ENCODE measurements at places on chromosomes 13 and 19.

DNA sequence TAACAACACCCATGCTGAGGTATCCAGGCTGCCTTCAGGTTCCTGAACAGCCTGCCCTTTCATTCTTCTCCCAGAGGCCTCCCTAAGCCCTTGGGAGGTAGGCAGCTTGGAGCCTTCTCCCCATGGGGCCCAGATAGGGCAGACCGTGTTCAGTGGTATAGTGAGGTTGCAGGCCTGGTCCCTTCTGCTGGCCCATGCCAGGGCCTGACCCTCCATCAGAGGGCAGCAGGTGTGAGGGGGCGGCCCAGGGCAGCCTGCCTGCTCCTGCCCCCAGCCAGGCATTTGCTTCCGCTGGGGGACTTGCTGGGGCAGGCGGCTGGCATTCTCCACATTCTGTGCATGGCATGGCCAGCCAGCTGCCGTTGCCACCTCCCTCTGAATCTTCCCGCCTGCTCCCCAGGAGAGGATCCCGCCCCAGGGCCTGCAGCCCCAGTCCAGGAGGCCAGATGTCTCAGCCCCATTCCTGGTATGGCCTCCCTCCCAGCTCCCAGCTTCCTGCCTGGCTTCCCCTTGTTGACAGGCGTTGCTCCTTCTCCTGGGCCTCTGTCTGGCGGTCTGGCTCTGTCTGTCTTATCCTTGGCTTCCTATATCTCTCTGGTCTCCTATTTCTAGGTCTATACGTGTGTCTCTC, 8.9 kb downstream of the CIC start:
- no peak for DNase-seq

- DNase-seq, result no peak
These were observed 8.4 kb downstream of the PPP1R14A start for GRCh38 chr19:38247734-38248268.

- no peak for DNase-seq
These were observed 31.5 kb downstream of the RBM26 start for GRCh38 chr13:79374578-79374977.

- no peak for DNase-seq
These were observed 4.3 kb upstream of the LENG8 start for GRCh38 chr19:54444737-54445136.

DNA sequence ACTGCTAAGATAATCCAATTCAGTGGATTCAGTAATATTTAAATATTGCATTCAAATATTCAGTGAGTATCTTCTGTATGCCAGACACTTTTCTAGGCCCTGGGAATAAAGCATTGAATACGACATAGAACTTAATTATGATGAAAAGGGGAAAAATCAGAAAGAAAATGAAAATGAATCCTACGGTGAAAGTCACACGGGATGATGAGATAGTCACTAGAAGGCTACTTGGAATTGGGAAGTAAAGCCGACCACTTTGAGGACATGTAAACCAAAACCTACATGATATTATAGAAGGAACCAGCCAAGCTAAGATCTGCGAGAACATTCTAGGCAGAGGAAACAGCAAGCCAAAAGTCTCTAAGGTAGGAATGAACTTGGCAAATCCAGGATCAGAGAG, 10.1 kb downstream of the DPY19L3 start:
- DNase-seq, result no peak

DNA sequence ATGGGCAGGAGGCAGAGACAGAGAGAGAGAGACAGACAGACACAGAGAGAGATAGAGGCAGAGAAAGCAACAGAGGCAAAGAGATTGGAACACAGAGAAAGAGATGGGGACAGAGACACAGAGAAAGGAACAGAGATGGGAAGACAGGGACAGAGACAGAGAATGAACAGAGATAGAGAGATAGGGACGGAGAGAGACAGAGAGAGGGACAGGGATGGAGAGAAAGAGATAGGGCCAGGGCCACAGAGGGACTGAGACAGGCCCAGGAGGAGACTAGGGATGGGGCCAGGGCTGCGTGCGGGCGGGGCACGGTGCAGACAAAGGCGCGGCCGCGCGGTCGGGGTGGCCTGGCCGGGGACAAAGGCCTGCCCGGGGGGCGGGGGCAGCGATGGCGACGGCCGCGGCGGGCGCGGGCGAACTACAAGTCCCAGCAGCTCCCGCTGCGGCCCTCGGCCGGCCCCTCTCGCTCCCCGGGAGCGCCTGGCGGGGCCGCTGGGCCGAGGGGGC, at the start of gene ZNF358:
ZNF358 (plus strand) TSS at position 459 of the 507 bp plus-strand sequence. CDS start 3,140 bp downstream, outside the sequence.
- DNase-seq, result no peak

- DNase-seq, result no peak
These were observed 20.7 kb upstream of the OLFM4 start for GRCh38 chr13:53007872-53008271.

DNA sequence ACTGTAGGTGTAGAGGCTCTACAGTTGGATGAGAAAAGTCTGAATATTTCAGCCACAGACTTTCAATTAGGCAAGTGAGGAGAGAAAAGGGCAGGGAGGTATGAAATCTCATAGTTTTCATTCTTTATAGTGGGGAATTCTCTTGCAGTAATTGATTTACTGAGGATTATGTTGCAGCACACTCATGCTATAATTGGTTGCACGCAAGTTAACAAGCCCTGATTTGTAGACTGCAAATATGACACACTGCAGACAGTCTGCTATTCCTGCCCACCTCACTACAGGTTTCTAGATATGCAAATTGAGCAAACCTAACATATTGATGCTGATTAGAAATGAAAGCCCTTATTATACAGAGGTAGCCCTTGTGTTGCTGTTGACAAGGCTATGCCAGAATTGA, 139.4 kb downstream of the LHFPL6 start:
- DNase-seq, result no peak

GRCh38 chr13:29859971-29860370, 9.6 kb upstream of the UBL3 start:
- DNase-seq, result no peak

- DNase-seq, result no peak
These were observed 44.8 kb upstream of the UBAC2 start for GRCh38 chr13:99155821-99156220.

- DNase-seq, result no peak
These were observed 11.0 kb downstream of the PRKCG start for GRCh38 chr19:53892981-53893325.

GRCh38 chr19:27765912-27766725, 1446.8 kb downstream of the UQCRFS1 start:
- no peak for DNase-seq

DNA sequence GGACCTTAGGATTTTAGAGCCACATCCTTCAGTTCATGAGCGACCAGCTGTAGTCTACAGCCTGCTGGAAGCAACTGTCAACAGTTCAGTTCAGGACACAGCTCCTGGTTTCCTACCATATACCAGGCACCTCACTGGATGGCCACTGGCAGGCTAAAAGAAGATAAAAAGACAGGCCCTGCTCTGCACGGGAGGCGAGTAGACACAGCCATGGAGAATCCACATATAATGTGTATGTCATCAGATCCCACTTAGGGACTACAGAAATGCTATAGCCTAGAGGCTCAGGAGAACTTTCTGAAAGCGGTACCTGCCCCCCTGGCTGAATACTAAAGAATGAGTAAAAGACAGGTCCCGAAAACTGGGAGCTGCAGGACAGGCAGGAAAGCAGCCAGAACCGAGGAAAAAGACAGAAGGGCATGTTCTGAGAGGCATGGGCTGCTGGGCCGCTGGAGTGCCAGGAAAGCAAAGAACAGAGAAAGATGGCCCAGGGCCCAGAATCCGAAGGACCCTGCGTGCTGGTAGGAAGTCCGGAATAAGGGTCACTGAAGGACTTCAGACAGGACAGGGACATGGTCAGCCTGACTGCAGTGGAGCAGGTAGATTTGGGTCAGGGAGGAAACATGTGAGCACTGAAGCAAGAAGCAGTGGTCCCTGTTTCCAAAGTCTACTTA, 23.5 kb downstream of the DZIP1 start:
- DNase-seq, result no peak

DNA sequence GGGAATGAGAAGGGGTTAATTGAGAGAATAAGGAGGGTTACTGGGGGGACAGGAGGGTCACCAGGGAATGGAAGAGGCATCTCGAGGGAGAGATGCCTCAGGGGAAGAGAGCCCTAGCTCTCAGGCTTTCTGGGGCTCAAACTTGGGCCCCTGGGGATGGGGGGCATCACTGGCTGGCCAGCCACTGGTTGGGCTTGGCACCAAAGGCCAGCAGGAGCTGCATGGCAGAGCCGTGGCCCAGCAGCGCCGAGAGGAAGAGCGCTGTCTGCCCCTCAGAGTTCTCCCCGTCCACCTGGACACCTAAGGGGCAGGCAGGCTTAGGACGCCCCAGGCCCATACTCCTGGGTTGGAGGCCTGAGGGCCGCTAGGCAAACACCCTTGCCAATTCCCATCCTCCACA, 17.5 kb downstream of the ARHGAP33 start:
- no peak for DNase-seq

DNA sequence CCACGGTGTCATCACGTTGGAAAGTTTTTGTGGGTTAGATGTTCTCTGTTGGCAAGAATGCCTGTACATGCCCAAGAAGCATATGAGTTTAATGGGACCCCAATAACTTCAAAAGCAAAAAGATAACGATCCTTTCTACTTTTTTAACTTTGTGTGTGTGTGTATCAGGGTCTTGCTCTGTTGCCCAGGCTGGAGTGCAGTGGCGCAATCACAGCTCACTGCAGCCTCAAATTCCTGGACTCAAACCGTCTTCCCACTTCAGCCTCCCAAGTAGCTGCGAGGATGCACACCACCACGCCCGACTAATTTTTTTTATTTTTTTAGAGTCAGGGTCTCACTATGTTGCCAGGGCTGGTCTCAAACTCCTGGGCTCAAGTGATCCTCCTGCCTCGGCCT, 34.3 kb upstream of the TPM4 start:
- no peak for DNase-seq

GRCh38 chr19:49845414-49845813, 5.5 kb upstream of the PTOV1 start:
- no peak for DNase-seq

- peak; percentile 68 for DNase-seq
These were observed 15.5 kb downstream of the GGACT start for GRCh38 chr13:100573121-100573520.

DNA sequence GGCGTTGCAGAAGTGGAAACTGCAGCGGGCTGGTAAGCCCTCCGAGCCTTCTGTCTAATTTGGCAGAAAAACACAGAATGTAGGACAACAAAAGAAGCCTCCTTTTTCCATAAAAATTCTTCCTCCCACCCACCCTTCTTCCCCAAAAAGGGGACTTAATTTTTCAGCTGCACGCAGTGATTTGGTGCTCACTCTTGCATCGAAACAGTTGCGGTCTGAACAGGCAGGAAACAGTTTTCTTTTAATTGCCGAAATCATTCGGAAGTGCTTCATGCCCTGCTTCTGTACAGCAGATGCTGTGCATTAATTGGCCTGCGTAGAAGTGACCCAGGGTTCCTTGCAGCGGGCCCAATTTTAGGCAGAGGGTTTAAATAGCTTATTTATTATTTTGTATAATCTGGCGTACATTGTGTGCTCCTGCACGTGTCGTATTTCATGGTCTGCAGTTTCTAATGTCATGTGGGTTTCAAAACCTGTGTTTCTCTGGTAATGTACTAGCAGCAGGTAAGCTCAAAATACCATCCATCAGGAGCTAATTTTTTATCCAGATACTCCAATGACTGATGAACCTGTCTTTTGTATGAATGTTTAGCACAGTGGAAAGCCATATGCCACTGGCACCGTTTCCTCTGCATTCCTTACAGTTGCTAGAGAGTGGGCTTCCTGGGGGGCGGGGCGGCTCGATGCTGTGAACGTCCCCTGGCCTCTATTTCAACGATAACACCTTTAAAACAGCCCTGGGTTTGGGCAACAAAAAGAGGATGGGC, 66.6 kb downstream of the GGACT start:
- DNase-seq, result no peak

GRCh38 chr19:15105044-15105443, 2.2 kb upstream of the SYDE1 start:
- no peak for DNase-seq

GRCh38 chr13:58978331-58978730, 1185.4 kb downstream of the DIAPH3 start:
- DNase-seq, result no peak

- DNase-seq, result no peak
These were observed 19.8 kb upstream of the ISYNA1 start for GRCh38 chr19:18457483-18458331.

DNA sequence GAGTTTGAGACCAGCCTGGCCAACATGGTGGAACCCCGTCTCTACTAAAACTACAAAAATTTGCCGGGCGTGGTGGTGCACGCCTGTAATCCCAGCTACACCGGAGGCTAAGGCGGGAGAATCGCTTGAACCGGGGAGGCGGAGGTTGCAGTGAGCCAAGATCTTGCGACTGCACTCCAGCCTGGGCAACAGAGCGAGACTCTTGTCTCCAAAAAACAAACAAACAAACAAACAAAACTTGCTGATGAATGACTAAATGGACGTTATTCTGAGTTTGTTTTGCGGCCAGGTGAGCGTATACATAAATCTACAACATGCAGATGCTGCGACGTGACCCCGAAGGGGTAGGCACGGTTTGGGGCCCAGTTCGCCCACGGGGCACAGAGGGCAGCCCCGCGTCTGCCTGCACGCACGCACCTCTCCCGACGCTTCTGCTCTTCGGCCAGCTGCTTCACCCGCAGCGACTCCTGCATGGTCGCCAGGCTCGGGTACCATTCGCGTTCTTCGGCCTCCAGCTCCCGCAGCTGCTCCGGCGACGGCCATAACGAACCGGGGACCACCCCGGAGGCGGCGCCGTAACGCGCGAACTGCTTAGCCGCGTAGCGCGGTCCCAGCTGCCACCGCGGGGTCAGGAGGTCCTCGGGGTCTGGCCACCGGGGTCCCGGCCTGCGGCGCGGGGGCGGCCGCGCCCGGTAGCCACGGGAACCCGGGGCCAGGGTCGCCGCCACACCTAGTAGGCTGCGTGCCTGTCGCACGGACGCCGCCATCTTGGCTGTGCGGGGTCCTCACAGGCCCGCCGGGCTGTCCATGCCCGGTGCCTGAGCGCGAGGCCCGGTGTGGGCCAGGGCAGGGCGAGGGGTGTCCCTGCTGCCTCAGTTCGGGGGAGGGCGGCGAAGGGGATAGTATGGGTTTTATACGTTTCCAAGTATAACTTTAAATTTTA, at the start of gene GADD45GIP1:
GADD45GIP1 (minus strand) TSS at position 778 of the 943 bp plus-strand sequence; CDS start at position 767, 11 bp downstream.
- DNase-seq, result no peak

- no peak for DNase-seq
These were observed 3.0 kb downstream of the LENG8 start for GRCh38 chr19:54451997-54452396.

DNA sequence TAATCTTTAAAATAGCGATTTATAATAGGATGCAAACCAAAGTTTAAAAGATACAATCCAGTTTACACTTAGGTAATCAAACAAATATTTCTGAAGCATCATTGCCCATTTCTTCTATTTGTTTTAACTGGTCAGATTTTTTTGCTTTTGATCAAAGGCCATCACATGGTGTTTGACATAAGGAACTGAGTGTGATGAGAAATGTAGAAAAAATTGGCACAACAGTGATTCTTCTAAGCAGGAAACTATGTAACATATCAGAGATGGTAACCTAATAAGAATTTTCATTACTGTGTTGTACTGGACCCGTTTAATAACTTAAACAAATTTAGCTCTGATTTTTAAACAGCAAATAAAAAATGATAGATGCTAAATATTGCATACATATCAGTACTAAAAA, 644.7 kb upstream of the KLF12 start:
- DNase-seq, result no peak
